ENCODE measurements at places on chromosomes 1 and 21.

DNA sequence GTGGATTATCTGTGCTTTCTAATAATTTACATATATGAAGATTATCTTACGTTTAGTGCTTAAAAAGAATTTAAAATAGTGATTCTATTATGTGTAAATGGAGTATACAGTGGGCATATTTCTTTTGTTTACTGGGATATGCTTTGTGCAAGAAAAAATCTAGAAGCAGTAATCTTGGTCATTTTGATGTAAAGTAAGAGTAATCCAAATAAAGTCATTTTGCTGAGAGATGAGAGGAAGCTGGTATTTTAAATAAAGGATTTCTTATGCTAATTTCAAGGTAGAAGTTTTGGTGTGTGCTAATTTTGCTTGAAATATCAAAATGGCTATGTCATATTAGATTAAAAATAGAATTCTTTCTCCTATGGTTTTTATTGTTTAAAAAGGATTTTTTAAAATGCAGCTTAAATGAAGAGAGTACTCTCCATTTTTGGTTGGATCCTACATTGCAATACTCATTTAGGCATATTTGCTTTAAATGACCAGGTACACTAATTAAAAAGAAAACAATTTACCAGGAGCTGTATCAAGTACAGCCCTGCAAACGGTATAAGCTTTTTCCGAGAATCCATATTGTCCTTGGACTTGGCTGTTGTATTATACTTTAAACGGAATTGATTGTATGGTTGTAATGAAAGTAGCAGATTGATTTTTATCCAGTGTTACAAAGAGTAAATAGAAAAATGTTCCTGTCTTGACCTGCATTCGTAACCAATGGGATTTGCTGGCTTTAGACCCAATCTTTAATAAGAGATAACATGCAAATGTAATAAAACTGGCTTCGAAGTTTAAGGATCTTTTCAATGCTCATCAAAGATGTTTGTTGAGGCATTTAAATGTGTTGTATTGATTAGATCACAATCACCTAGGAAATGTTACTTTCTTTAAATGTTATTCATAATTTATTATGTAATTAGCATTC lies 574.7 kb downstream of the USP25 start:
- H3K4me1 ChIP-seq = no peaks in the 10 kb centered on the region
- no peaks in the 10 kb centered on the region for H3K27me3 ChIP-seq
- H3K4me3 ChIP-seq = no peak overlapping the region
- no peak for DNase-seq
- no peak overlapping the region for H3K27ac ChIP-seq

DNA sequence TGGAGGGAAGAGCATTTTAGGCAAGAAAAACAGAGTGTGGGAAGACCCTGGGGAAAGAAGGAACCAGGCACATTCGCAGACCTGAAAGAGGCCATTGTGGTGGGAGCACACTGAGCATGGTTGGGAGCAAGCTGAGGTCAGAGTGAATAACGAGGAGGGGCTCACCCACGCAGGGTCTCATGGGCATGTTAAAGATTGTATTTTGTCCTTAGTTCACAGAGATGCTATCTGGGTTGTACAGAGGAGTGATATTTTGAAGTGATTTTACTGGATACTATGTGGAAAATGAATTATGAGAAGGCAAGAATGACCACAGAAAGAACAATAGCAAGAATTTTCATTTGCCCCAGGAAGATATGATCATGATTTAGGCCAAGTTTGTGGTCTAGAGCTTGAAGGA lies 578.3 kb upstream of the NR5A2 start:
- H3K36me3 ChIP-seq = no peaks in the 10 kb centered on the region
- H3K27me3 ChIP-seq = peaks cover 9% of the 10 kb centered on the region
- H3K4me3 ChIP-seq = no peak overlapping the region
- no peak overlapping the region for H3K27ac ChIP-seq
- H3K4me1 ChIP-seq = no peaks in the 10 kb centered on the region

DNA sequence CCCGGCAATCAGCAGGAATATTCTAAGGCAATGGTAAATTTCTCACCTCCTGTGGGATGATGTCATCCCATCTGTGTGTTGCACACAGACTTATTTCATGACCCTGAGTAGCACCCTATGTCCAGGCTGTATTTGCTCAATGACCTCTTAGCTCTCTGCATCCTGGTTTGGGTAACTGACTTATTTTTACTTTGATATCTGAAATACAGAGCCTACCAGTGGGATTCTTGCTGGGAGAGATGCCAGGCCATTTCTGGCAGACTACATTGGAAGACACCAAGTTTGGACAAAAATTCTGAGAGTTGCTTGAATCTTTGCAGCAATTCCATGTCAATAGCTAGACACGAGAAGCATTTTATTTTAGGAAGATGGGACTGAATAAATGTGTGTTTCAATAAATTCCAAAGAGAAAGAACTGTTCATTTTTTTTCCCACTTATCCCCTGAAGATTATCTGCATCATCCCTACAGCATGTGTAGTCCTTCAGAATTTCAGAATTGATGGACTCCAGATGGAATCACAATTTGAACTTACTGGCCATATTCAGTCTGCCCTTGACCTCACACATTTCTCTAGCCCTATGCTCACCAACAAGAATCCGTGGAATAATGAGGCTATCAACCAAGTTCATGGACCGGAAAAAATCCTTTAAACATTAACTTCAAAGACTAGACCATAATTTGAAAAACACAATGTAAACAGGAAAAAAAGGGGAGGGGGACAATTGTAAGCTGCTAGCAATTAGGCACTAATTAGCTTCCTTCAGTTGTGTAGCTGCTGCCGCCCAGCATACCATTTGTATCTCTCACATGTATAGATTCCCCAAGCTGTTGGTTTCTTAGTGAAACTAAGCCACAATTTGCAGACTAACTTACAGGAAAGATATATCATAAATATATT lies 226.5 kb downstream of the HMCN1 start:
- peaks cover 2% of the 10 kb centered on the region for H3K27me3 ChIP-seq
- no peak overlapping the region for H3K27ac ChIP-seq
- H3K36me3 ChIP-seq = no peaks in the 10 kb centered on the region
- no peak overlapping the region for H3K4me3 ChIP-seq
- no peak for DNase-seq

DNA sequence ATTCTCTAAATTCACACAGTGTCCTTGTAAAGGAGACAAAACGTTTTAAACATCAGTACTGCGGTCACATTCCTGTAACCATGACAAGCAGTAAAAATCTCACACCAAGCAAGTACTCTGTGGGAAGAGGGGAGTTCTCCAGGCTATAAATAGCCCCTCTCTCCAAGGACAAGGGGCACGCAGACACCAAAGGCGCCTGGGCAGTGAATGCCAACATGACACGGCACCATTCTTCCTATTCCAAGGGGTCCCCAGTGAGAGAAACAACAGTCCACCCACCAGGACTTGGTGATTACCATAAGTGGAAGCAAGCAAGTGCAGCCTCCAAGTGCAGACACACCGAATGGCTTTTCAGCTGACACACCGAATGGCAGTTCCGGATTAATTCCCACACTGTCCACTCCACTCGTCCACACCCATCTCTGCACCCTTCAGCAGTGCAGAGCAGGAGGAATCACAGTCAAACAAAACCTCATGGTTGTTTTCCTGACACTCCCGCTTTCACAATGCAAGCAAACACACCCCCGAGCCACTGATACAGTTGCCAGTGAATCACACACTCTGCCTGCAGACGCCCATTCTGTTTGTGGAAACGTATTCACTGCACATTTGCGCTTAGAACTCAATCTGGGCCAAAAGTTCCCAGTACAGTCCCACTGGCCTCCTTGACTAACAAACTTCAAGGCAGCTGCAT lies 1.8 kb downstream of the PTTG1IP start:
- H3K4me3 ChIP-seq = peak overlapping the region; percentile 99
- peak overlapping the region; percentile 92 for H3K27ac ChIP-seq
- peaks cover 77% of the 10 kb centered on the region for H3K4me1 ChIP-seq
- H3K27me3 ChIP-seq = peaks cover 27% of the 10 kb centered on the region
- DNase-seq = no peak
- no peaks in the 10 kb centered on the region for H3K36me3 ChIP-seq

- no peak overlapping the region for H3K27ac ChIP-seq
- no peaks in the 10 kb centered on the region for H3K36me3 ChIP-seq
- DNase-seq = no peak
- H3K4me3 ChIP-seq = no peak overlapping the region
- no peaks in the 10 kb centered on the region for H3K4me1 ChIP-seq
- H3K27me3 ChIP-seq = peaks cover 2% of the 10 kb centered on the region
Measured at GRCh38 chr1:17520473-17521319, 18.8 kb upstream of the ARHGEF10L start.

- H3K27ac ChIP-seq = no peak overlapping the region
- no peak for DNase-seq
- peaks cover 6% of the 10 kb centered on the region for H3K27me3 ChIP-seq
- no peak overlapping the region for H3K4me3 ChIP-seq
- H3K36me3 ChIP-seq = peaks cover under 1% of the 10 kb centered on the region
Measured at GRCh38 chr1:247216261-247216660, 39.6 kb upstream of the VN1R5 start.

GRCh38 chr21:35779690-35780570 lies 280.4 kb downstream of the SETD4 start:
- H3K4me1 ChIP-seq = no peaks in the 10 kb centered on the region
- H3K27ac ChIP-seq = no peak overlapping the region
- H3K4me3 ChIP-seq = no peak overlapping the region
- no peaks in the 10 kb centered on the region for H3K36me3 ChIP-seq
- DNase-seq = no peak

DNA sequence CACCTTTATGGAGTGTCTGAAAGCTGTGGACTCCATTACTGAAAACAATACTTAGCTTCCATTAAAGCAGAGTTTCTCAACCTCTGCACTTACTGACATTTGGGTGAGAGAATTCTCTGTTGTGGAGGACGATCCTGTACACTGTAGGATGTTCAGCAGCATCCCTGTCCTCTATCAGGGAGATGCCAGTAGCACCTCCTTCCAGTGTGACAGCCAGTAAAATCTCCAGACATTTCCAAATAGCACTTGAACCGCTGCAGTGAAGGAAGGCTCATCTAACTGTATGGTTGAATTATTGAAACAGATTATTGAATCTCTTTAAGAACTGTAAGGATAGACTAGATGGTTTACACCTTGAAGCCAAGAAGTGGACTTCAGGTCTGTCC lies 3.1 kb downstream of the PRDM2 start:
- peak overlapping the region; percentile 82 for H3K27ac ChIP-seq
- no peak for DNase-seq
- H3K4me1 ChIP-seq = peaks cover 40% of the 10 kb centered on the region
- H3K4me3 ChIP-seq = no peak overlapping the region

DNA sequence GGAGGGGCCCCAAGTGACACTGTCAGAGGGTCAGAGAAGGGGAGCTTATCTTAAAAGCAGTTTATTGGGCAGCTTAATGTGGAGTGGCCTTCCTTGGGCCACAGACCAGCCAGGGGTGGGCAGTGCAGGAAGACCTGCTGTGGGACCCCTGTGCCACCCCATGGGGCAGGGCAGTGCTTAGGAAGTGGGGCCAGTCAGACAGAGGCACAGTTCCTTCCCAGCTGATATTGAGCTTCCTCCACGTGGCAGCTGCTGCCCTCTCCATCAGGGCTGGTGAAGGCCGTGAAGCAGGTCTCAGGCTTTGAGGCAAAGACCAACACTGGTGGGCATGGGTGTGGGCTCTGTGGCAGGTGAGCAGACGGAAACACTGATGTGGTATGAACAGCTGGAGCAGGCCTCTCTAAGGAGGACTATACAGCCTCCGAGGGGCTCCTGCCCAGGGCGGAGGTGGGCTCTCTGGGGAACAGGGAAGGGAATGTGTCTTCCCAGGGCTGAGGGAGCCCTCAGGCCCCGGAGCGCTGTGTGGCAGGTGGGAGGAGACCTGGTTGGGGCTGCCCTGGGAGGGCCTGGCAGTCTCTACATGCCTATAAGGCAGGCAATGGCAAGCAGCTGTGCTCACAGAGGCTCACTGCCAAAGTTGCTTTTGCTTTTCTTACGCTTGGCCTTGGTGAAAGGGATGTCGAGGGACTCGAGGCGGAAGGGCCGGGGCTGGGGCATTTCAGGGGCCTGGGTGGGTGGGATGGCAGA lies 3.0 kb upstream of the DDOST start:
- H3K4me3 ChIP-seq = no peak overlapping the region
- no peak overlapping the region for H3K27ac ChIP-seq
- H3K27me3 ChIP-seq = peaks cover 6% of the 10 kb centered on the region
- no peak for DNase-seq
- peaks cover 36% of the 10 kb centered on the region for H3K4me1 ChIP-seq
- no peaks in the 10 kb centered on the region for H3K36me3 ChIP-seq

DNA sequence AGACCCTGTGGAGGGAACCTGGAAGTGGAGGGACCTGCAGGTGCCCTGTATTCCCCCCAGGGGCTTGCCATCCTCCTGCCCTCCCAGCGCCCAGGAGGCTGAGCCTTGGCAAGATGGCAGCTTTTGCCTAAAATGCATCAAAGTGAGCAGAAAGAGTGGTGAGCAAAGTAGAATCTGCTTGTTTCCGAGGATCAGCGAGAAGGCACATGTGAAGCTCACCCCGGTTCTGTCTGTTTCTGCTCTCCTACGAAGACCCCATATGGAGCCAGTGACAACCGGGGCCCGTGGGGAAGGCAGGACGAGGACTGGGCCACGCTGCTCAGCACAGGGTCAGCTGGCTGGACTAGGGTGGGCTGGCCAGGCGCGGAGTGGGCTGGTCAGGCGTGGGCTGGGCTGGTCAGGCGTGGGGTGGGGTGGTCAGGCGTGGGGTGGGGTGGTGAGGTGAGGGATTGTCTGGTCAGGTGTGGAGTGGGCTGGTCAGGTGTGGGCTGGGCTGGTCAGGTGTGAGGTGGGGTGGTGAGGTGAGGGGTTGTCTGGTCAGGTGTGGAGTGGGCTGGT lies 5.2 kb upstream of the FNDC10 start:
- DNase-seq = no peak
- no peaks in the 10 kb centered on the region for H3K36me3 ChIP-seq
- no peak overlapping the region for H3K27ac ChIP-seq
- H3K27me3 ChIP-seq = no peaks in the 10 kb centered on the region
- no peak overlapping the region for H3K4me3 ChIP-seq
- no peaks in the 10 kb centered on the region for H3K4me1 ChIP-seq

DNA sequence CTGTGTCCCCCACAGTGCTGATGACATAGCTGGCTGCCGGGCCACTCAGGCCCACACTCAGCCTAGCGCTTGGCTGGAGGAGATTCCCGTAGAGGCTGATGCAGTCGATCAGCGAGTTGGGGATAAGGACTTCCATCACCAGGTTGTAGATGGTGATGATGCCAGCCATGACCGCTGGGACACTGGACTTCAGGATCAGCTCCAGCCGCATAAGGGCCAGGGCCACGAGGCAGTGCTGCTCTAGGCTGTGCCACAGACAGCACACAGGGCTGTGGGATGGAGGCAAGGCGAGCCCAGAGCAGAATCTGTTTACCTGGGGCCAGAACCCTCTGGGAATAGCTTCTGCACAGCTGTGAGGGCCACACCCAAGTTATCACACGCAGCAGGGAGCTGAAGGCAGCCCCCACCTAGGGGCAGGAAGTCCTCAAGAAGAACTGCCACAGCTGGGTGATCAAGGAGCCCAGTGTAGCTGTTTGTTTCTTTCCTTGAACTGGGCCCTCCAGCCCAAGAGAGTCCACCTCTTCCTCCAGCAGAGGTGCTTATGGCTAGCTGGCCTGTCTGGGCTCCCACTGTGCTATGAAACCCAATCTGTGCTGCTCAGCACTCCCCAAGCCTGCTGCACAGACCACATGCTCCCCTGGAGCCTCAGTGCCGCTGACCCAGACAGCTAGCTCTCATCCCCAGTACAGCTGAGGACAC lies 6.2 kb downstream of the SLC2A1 start:
- DNase-seq = no peak
- H3K27me3 ChIP-seq = peaks cover 19% of the 10 kb centered on the region
- H3K4me1 ChIP-seq = peaks cover 97% of the 10 kb centered on the region
- peak overlapping the region; percentile 93 for H3K27ac ChIP-seq

- peaks cover 57% of the 10 kb centered on the region for H3K4me1 ChIP-seq
- H3K27ac ChIP-seq = no peak overlapping the region
- DNase-seq = no peak
- H3K36me3 ChIP-seq = no peaks in the 10 kb centered on the region
- no peaks in the 10 kb centered on the region for H3K27me3 ChIP-seq
- no peak overlapping the region for H3K4me3 ChIP-seq
Measured at GRCh38 chr1:169904834-169905233, 11.1 kb upstream of the SCYL3 start.
